Astrocyte of the hippocampus (primary cell): ENCODE measurements at places on chromosomes 2 and 18.

GRCh38 chr2:84285056-84285747, 173.9 kb downstream of the SUCLG1 start:
- DNase-seq: no peak

GRCh38 chr18:69584429-69584828, 183.7 kb downstream of the DOK6 start:
- DNase-seq: no peak

DNA sequence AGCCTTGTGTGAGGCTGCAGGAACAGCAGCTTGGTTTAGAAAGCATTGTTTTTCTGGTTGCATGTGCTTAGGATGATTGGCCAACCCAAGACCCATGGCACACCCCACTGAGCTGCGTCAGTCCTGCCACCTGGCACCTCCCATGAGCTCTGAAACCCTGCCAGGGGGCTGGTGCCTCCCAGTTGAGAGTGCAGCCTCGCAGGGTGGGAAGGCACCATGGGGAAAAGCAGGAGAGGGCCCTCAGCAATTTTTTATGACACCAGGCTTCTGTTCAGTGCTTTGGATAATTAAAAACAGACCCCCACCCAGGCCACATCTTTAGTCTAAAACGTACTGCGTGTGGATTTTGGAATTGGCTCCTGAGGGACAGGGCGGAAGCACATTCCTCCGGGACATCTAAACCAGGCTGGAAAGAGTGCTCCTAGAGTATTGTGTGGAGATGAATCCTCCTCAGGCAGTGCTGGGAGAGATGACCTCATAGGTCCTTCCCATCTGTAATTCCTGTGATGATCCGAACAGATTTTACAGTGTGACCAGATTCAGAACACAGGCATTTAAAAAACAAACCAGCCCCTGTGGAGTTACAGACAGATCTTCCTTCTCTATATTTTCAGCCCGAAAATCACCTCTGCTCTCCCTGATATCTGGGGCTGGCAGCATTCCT, 438.3 kb downstream of the ZNF521 start:
- no peak for DNase-seq

GRCh38 chr2:73205611-73206010, 3.2 kb downstream of the NOTO start:
- peak; percentile 50 for DNase-seq

GRCh38 chr2:135651717-135652116, 89.9 kb upstream of the UBXN4 start:
- no peak for DNase-seq

GRCh38 chr2:226187156-226187555, 612.5 kb downstream of the IRS1 start:
- peak; percentile 54 for DNase-seq

DNA sequence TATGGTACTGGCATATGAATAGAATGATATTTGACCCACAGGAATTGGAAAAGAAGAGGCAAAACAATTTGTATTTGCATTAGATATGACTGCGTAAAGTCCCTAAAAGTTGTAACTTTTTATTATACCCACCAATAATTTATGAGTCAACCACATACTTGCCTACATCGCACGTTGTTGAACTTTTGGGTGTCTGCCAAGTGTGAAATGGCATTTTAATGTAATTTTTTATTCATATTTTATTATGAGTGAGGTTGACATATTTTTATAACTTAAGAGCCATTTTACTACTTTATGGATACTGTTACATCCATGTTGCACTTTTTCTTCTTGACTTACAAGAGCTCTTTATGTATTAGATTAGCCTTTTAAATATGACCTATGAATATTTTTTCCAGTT, 4.6 kb downstream of the DSC2 start:
- no peak for DNase-seq

- peak; percentile 95 for DNase-seq
Measured at GRCh38 chr2:108594132-108594981, 60.1 kb downstream of the LIMS1 start.

- DNase-seq: no peak
Measured at GRCh38 chr18:76808561-76808960, 13.8 kb upstream of the ZNF236 start.

DNA sequence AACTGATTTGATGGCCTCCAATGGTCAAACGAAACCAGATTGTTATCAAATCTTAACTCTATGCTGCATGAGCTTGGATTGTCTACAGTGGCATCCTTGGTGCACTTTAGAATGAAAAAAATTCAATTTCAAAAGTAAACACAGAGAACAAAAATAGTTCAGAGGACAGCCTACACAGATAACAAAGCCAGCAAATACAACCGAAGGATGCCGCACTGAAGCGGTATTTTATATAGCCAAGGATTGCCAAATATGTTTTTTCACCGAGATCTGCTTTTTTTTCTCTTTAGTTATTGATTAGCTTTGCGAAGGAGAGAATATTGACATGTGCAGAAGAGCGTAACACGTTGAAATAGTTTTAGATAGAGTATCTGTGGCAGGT, 72.0 kb downstream of the SLC4A3 start:
- DNase-seq: no peak

GRCh38 chr2:238857959-238858358, 10.1 kb downstream of the TWIST2 start:
- no peak for DNase-seq

- no peak for DNase-seq
Measured at GRCh38 chr2:160512491-160512890, 18.9 kb upstream of the RBMS1 start.

- no peak for DNase-seq
Measured at GRCh38 chr2:144521686-144522085, 1.8 kb upstream of the ZEB2 start.

- no peak for DNase-seq
Measured at GRCh38 chr2:19843992-19844515, 57.7 kb downstream of the TTC32 start.

GRCh38 chr2:24920809-24921441, 888 bp upstream of the ADCY3 start:
- DNase-seq: no peak

DNA sequence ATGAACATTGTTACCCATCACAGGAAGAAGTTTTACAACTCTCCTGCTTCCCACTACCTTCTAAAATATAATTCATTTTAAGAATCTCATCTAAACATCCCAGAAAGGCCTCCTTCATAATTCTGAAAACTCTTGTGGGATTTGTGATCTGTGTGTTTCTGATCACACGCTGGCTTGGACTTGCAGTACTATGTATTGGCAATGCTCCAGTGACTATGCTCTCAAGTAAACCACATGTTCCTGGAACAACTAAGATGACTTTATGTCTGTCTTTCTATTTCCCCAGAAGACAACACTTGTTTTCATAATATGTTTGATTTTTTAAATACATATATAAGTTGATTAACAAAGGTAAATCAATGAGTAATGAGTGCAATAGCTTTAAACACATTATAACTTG, 376.6 kb upstream of the NETO1 start:
- DNase-seq: peak; percentile 19

DNA sequence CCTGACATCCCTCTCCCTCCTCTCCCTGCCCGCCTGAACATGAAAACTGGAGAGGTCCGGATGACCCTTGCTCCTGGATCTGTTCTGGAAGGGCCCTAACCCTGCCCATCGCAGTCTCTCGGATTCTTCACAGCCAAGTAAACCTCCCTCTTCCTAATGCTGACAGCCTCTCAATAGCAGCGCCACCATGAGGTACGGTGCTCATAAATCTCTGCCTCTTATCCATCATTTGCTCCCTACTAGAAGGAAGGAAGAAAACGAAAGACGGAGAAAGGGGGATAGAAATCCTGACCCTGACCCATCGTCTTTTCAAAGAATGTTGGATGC, 257.9 kb downstream of the BCL11A start:
- no peak for DNase-seq

GRCh38 chr2:8570637-8571036, 111.2 kb upstream of the ID2 start:
- no peak for DNase-seq

GRCh38 chr2:47313728-47314127, 89.2 kb upstream of the MSH2 start:
- DNase-seq: no peak

GRCh38 chr2:176466918-176467452, 197.7 kb downstream of the MTX2 start:
- no peak for DNase-seq

DNA sequence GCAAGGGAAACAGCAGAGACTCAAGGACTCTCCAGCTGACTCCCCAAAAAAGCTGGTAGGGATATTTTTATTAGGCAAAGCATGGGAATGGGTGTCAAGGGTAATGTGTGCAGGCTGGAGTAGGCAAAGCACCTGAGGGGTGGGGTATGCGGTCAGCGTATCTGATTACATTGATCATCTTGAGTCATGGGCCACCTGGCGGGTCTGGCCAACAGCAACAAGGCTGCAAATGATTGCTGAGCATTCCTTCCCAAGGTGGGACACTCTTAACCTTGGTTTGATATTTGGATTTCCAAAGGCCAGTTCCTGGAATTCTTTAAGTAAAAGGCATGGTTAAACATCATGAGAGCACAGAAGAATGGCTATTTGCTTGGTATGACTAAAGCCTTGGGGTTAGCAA, 32.6 kb upstream of the CCBE1 start:
- DNase-seq: no peak

GRCh38 chr18:78893281-78894032, 86.2 kb upstream of the SALL3 start:
- no peak for DNase-seq

GRCh38 chr2:236642125-236642524, 72.5 kb downstream of the ACKR3 start:
- peak; percentile 74 for DNase-seq

DNA sequence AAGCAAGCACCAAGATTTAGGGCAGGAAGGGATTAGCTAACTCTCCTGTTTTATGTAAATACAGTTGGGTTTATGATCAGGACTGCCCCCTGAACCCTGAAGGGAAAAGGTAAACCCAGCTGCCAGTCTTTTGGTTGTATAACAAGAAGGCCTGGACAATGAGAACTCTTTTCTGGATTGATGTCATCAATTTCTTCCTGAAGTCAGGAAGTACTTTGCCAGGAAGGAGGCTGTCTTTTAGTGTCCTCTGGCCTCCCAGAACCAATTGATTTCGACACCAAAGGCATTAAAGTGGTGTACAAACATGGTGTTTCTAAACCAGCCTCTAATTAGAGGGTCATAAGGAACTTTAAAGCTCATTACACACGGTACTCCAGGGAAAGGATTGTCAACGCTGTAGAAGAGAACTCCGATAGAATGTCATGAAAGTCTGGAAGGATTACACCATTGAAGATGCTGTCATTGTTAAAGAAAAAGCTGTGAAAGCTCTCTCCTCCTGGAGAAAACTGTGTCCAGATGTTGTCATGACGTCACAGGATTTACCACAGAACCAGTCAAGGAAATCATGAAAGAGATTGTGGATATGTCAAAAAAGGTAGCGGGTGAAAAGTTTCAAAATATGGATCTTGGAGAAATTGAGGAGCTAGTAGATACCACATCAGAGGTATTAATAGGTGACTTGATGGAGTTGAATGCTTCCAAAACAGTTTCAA, 78.8 kb downstream of the ANKRD12 start:
- no peak for DNase-seq

DNA sequence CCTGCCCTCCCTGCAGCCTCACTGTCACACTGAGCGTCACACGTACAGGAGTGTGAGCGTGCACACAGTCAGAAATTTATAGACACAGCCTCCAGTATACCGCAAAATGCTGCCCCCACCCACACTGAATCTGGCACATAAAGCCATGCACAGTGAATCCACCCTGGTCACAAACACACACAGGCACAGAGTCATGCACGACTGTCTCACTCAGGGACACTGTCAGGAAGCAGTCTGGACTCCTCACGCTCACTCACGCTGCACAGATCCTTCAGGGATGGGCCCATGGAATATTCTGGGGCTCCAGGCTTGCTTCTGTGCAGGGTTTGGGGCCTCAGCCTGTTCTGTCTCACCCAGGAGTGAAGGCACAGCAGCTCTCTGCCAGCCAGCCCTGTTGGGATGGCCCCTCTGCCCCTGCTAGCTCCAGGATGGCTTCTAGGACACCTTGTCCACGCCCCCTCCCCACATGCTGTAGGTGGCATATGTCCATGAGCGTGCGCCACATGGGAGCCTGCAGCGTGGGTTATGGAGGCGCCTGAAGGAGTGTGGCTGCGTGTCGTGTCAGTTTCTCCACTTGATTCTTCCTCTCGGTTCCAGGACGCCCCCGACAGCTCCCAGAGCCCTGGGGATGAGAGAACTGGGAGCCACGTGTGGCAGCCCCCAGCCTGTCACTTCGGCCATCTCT, 175.8 kb downstream of the CELF4 start:
- no peak for DNase-seq

GRCh38 chr2:62284980-62285379, 89.1 kb downstream of the B3GNT2 start:
- no peak for DNase-seq

DNA sequence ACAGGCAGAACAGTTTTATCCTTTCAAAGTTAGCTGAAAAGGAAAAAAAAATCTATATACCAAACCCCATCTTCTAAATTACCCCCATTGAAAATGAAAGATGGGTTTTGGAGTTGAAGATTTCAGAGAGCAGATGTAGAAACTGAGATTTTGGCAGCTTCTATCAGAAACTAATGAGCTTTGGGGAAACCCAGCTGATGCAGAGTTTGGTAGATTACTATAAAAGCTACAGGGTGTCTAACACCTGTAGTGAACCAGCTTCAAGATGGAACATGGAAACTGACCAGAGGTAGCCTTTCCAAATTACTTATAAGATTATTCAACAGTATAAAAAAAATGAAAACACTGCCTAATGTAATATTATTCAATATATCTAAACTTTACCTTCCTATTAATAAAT, 583.1 kb downstream of the XIRP2 start:
- DNase-seq: no peak

DNA sequence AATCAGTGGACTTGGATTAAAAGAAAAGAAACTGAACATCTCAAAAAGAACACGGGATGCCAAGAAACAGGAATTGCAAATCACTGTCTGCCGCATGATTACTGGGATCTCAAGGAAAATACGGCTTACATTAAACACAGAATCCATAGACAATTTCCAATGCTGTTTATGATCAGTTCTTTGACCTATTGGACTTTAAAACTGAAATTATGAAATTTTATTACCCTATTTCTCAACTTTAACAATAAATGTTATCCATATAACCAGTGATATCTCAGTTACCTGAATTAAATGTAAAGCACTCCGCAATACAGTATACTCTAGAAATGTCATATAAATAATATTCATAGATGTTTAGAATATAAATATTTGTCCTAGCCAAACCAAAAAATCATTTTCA, 1556.9 kb upstream of the NXPH2 start:
- DNase-seq: no peak

DNA sequence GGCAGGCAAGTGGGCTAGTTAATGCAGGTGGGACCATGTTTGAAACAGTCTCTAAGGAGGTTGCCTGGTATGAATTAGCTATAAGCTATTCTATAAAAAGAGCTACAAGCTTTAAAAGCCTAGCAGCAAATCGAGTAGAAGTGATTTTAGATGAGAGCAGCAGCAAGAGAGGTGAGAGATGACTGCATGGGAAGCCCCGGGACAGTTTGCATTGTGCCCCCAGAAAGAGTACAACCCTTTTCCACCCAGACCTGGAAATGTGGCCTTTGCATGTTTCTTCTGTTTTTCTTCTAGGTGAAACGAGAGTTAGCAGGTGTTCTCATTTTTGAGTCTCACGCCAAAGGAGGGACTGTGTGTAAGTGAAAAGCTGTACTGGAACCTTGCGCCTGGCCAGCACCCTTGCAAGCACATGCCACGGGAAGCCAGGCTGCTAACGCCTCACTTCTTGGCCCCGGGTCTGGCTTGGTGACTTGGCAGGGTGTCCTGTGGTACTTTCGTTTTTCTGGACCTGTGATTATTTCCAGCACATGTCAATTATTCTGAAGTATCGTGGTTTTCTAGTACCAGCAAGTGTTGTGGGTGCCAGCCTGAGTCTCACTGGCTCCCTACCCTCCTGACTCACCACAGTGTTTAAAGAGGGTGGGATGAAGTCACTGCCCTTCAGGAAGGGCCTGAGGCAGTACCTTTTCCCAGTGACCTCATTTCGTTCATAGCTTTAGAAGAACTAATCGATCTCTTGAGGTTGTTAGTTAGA, 90.3 kb upstream of the MAP3K20 start:
- peak; percentile 77 for DNase-seq
